ENCODE measurements at places on chromosomes 1 and 21. TPM values are rescaled to one million over a fixed set of nuclear protein-coding genes. Genes with fewer than 3 reads are reported as not detected.

Gene C1orf74
- 0.19 TPM for polyA plus RNA-seq

- DNase-seq, result no peak
Measured at GRCh38 chr1:16101623-16102022, 28.2 kb upstream of the FAM131C start.

- no peak for DNase-seq
Measured at GRCh38 chr1:182262425-182262824, 129.2 kb downstream of the GLUL start.

- no peak for DNase-seq
Measured at GRCh38 chr1:210489491-210489890, 160.8 kb downstream of the HHAT start.

- no peak for DNase-seq
Measured at GRCh38 chr1:207027206-207027777, 5.3 kb downstream of the C1orf116 start.

Gene USH2A
- polyA plus RNA-seq, result not detected

Gene WNT3A
- not detected for polyA plus RNA-seq

GRCh38 chr1:20785907-20786252 is 1.2 kb downstream of the HP1BP3 start:
- no peak for DNase-seq

Gene SPRR4
- polyA plus RNA-seq, result not detected

Gene TRIM67
- polyA plus RNA-seq, result not detected

Gene C1orf226
- polyA plus RNA-seq, result 0.10 TPM

Gene PAX7
- not detected for polyA plus RNA-seq

DNA sequence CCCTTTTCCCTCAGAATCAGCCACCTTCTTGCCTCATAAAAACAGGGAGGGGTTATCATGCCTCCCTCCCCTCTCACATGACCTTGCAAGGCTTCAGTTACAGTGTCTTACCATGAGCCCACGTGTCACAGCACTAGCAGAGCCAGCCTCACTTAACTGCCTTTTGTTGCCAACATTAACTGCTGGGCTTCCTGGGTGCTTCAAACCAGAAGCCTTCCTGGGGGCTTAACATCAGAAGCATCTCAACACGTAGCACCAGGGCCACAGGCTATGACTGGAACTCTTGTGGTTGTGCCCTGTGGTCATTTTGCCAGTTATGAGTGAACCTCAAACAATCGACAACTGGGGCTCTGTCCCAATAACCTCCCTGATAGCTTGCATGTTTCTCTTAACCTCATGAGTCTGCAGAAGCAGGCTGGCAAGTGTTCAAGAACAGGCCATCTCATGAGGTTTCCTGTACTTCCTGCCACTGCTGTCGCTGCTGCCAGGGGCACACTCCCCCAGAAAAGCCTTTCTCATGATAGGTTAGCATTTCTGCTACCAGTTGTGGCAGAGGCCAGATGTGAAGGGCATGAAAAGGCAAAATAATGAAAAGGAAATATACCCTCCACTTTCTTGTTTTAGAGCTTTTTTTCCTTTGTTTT is 132.2 kb downstream of the GLUL start:
- DNase-seq, result peak; percentile 71

GRCh38 chr1:4307911-4308545 is 346.4 kb upstream of the AJAP1 start:
- no peak for DNase-seq

Gene OLFML2B
- polyA plus RNA-seq, result 1.4 TPM

Gene KCNK1
- polyA plus RNA-seq, result not detected

Gene IER5
- polyA plus RNA-seq, result 29.0 TPM

- no peak for DNase-seq
Measured at GRCh38 chr1:115725600-115725999, 42.9 kb downstream of the CASQ2 start.

GRCh38 chr21:40070871-40071270 is 203.6 kb downstream of the PCP4 start:
- no peak for DNase-seq

Gene SMYD2
- 23.6 TPM for polyA plus RNA-seq

Gene LCE1B
- polyA plus RNA-seq, result not detected

- DNase-seq, result peak; percentile 66
Measured at GRCh38 chr21:34603002-34603709, 11.8 kb downstream of the RCAN1 start.

Gene KCNJ15
- 4.5 TPM for polyA plus RNA-seq
